ENCODE measurements at places on chromosomes 2 and 18. TPM values are rescaled to one million over a fixed set of nuclear protein-coding genes. Genes with fewer than 3 reads are reported as not detected.

DNA sequence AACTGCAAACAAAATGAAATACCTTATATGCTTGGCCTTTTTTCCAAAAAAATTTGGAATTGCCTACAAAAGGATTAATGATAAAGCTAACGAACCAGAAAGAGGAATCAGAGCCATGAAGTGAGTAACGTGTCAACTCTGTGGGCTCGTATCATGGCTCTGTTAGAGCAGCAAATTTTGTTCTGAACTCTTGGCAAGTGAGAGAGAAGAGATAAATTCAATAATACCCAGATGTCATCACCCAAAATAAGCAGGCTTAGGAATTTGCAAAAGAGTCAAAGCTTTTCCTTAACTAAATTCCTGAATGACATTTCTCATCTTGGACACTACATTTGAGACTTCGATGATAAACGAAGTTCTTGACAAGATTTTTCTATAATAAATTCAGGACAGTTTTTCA is 4.4 kb downstream of the TXNDC2 start:
- no peak overlapping the region for H3K4me3 ChIP-seq
- DNase-seq: no peak
- H3K27me3 ChIP-seq: peaks cover 3% of the 10 kb centered on the region
- H3K27ac ChIP-seq: no peak overlapping the region
- H3K36me3 ChIP-seq: no peaks in the 10 kb centered on the region
- no peaks in the 10 kb centered on the region for H3K4me1 ChIP-seq

- no peak overlapping the region for H3K27ac ChIP-seq
- H3K4me1 ChIP-seq: no peaks in the 10 kb centered on the region
- DNase-seq: no peak
- H3K4me3 ChIP-seq: no peak overlapping the region
- no peaks in the 10 kb centered on the region for H3K36me3 ChIP-seq
Observed at GRCh38 chr18:50104421-50104820, 90.5 kb downstream of the MYO5B start.

GRCh38 chr2:180646756-180647155 is 333.6 kb upstream of the UBE2E3 start:
- H3K27ac ChIP-seq: no peak overlapping the region
- no peak for DNase-seq
- H3K36me3 ChIP-seq: no peaks in the 10 kb centered on the region

GRCh38 chr2:233418761-233419546 is 64.7 kb downstream of the DGKD start:
- no peak overlapping the region for H3K4me3 ChIP-seq
- DNase-seq: no peak
- no peaks in the 10 kb centered on the region for H3K36me3 ChIP-seq
- no peak overlapping the region for H3K27ac ChIP-seq

DNA sequence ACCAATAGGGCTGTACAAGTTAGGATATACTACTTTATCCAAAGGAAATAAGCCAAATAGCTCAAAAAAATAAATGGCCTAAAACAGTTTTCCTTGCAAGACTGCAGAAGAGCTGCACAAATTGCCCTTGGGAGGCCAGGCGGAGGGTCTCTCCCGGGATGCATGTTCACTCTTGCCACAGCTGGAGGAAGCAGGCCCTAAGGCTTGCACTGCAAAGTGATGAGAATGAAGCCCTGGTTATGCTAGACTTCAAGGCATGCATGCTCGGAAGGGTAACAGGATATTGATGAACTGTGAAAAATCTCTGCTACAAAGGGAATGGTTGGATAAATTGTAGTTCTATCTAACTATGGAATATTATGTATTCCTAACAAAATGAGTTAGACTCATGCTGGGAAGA is 27.5 kb upstream of the LDLRAD4 start:
- H3K4me3 ChIP-seq: no peak overlapping the region
- DNase-seq: no peak
- H3K27me3 ChIP-seq: no peaks in the 10 kb centered on the region
- H3K4me1 ChIP-seq: no peaks in the 10 kb centered on the region
- no peak overlapping the region for H3K27ac ChIP-seq
- H3K36me3 ChIP-seq: no peaks in the 10 kb centered on the region

DNA sequence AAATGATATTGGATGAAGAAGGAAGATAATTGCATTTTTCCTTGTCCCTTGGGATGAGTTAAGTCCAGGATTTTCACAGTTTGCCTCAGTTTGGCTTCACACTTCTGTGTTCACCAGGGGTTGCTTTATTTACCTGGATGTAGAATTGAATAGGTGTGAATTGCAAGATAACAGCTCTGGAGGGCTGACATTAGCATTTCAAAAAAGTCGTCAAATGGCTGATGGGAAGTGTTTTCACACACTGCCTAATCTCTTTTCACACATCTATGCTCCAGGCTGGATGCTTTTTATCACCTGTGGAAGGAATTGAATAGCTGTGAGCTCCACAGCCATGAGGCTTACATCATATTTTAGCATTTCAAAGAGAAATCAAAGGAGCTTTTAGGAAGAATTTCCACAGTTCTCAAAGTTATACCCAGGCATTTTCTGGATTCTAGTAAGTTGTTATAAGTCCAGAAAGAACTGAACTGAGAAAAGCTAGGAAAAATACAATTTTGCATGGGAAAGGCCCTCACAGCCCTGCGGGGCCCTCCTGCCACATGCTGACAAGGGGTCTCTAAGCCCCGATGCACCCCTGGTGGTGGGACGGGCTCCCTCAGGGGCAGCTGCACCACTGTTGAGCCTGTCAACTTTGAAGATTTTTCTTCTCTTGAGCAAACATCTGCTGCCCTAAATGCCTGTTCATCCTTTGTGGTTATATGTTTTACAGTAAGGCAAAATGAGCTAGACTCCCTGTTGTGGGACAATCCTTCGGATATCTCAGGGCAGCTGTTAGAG is 43.9 kb downstream of the TEX51 start:
- no peak overlapping the region for H3K27ac ChIP-seq
- H3K36me3 ChIP-seq: no peaks in the 10 kb centered on the region
- H3K27me3 ChIP-seq: no peaks in the 10 kb centered on the region
- H3K4me3 ChIP-seq: peak overlapping the region; percentile 64

DNA sequence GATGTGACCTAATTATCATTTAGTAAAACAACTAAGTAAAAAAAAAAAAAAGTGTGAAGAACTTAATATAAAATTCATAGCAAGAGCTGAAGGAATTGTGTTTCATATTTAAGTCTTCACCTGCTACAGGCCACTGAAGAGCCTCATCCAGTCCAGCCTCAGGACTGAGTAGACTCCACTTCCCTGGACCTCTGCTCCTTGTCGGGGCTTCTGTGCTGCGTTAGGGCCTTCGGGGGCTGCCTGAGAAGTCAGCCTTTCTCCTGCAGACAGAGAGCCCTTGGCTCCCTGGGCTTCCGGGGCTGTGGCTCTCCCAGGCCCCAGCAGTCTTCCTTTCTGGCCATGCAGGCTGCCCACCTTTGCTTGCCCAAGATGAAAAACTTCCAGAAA is 95.5 kb downstream of the MTCL1 start:
- H3K4me3 ChIP-seq: no peak overlapping the region
- peaks cover 17% of the 10 kb centered on the region for H3K4me1 ChIP-seq
- no peaks in the 10 kb centered on the region for H3K36me3 ChIP-seq
- peaks cover 36% of the 10 kb centered on the region for H3K27me3 ChIP-seq

- H3K27ac ChIP-seq: peak overlapping the region; percentile 99
- H3K4me3 ChIP-seq: peak overlapping the region; percentile 96
- H3K27me3 ChIP-seq: no peaks in the 10 kb centered on the region
- no peaks in the 10 kb centered on the region for H3K4me1 ChIP-seq
- H3K36me3 ChIP-seq: peaks cover 34% of the 10 kb centered on the region
- DNase-seq: peak; percentile 87
Observed at GRCh38 chr2:202032846-202033316, 774 bp upstream of the FZD7 start.

DNA sequence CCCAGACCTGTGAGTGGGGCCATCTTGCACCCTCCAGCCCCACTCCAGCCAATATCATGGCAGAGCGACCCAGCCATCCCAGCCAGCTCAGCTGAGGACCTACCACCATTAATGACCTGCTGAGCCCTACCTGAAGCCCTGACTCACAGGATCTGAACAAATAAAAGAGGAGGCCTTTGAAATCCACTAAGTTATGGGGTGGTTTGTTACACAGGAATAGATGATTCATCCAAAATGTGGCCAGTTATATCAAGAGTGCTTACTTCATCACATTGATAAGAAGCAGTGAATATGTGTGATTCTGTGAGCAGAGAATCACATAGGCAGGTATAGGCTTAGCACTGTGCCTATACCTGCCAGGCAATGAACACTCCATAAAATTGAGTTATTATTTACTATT is 34.7 kb upstream of the FAM124B start:
- no peak overlapping the region for H3K4me3 ChIP-seq
- H3K4me1 ChIP-seq: no peaks in the 10 kb centered on the region
- no peak overlapping the region for H3K27ac ChIP-seq
- H3K36me3 ChIP-seq: no peaks in the 10 kb centered on the region
- DNase-seq: no peak

- H3K4me3 ChIP-seq: no peak overlapping the region
- no peak overlapping the region for H3K27ac ChIP-seq
- no peaks in the 10 kb centered on the region for H3K36me3 ChIP-seq
- no peaks in the 10 kb centered on the region for H3K4me1 ChIP-seq
- no peaks in the 10 kb centered on the region for H3K27me3 ChIP-seq
Observed at GRCh38 chr2:157895531-157895930, 19.4 kb upstream of the ACVR1 start.

GRCh38 chr2:45131587-45131986 is 122.3 kb upstream of the SIX2 start:
- no peak overlapping the region for H3K4me3 ChIP-seq
- H3K4me1 ChIP-seq: no peaks in the 10 kb centered on the region
- DNase-seq: no peak
- peaks cover 13% of the 10 kb centered on the region for H3K27me3 ChIP-seq
- H3K36me3 ChIP-seq: no peaks in the 10 kb centered on the region
- no peak overlapping the region for H3K27ac ChIP-seq

GRCh38 chr2:143623231-143623908 is 494.2 kb downstream of the ARHGAP15 start:
- no peak for DNase-seq
- no peaks in the 10 kb centered on the region for H3K4me1 ChIP-seq
- no peaks in the 10 kb centered on the region for H3K27me3 ChIP-seq
- H3K36me3 ChIP-seq: no peaks in the 10 kb centered on the region

DNA sequence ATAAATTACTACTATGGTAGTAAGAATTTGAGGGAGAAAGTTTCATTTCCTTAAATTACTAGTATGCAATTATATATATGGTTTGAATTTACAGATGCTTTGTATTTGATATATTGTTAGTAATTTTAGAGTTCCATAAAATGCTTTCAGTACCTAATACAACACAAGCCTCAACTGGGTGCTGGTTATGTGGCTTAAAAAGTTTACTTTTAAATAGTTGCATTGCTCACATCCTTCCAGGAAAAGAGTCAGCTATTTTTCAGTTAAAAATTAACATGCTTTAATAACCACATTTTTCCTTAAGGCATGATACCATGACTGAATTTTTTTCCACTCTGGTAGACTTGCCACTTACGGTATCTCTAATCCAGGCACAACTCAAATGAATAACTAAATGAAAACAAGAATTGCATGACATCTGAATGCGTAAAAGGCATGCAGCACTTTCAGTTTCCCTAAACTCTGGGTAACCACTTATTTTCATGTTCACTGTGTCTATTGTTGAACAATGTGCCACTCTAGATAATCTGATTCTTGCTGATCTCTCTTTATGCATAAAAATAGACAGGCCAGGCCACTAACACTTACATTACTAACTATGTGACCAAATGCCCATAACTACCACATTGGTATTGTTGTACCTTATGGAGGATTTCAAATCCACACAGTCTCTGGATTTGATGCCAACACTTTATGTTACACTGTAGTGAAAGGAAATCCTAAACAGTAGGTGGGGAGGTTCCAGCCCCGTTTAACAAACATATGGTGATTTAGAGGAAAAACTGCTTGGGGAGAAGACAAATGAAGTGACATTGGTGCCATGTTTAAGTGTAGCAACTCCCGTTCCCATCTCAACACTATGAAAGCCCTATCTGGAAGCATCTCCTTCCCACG is 35.5 kb upstream of the SLC35F5 start:
- H3K27ac ChIP-seq: no peak overlapping the region
- H3K4me3 ChIP-seq: no peak overlapping the region
- H3K36me3 ChIP-seq: no peaks in the 10 kb centered on the region
- H3K4me1 ChIP-seq: no peaks in the 10 kb centered on the region

GRCh38 chr2:149612122-149612521 is 24.5 kb upstream of the MMADHC start:
- no peaks in the 10 kb centered on the region for H3K36me3 ChIP-seq
- H3K27ac ChIP-seq: no peak overlapping the region
- H3K4me1 ChIP-seq: no peaks in the 10 kb centered on the region
- H3K4me3 ChIP-seq: no peak overlapping the region

DNA sequence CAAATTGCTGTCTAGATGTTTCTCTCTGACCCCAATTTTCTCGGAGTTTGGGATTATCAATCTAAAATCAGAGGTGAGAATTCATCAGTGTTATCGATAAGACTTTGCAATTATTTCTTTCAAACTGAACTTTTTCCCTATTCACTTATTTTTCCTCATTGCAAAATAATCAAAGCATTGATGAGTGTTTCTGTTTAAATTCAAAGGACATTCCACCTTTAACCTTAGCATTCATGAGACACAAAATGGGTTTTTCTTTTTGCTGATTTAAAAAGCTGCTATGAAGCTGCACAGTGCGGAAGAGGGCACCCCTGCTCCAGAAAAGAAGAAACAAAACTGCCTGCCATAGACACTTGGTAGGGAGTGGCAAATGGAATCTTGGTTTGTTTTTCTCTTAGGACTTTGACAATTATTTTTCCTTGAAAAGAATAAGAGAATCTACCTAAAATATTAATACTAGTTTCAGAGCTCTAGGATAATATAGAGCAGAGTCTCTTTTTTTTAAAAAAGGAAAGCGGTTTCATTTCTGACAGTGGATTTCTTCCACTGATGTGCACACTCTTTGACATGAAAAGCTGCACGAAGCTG is 203.4 kb downstream of the TGIF1 start:
- peaks cover 12% of the 10 kb centered on the region for H3K4me1 ChIP-seq
- H3K4me3 ChIP-seq: no peak overlapping the region
- no peaks in the 10 kb centered on the region for H3K36me3 ChIP-seq
- no peak overlapping the region for H3K27ac ChIP-seq
- H3K27me3 ChIP-seq: no peaks in the 10 kb centered on the region
- DNase-seq: peak; percentile 15

- no peak overlapping the region for H3K27ac ChIP-seq
- H3K4me3 ChIP-seq: no peak overlapping the region
- H3K36me3 ChIP-seq: no peaks in the 10 kb centered on the region
- no peak for DNase-seq
Observed at GRCh38 chr18:43442571-43442970, 165.3 kb upstream of the SYT4 start.

Gene NOL4
- total RNA-seq: 7.0 TPM

Gene EIF2B4
- total RNA-seq: 56.7 TPM

Gene XDH
- total RNA-seq: 3.6 TPM

Gene ALK
- total RNA-seq: 0.35 TPM

Gene ERFE
- 0.50 TPM for total RNA-seq

Gene VPS4B
- 44.7 TPM for total RNA-seq

Gene CELF4
- total RNA-seq: 6.7 TPM

Gene IL1R2
- total RNA-seq: 1.1 TPM

Gene TMEM247
- total RNA-seq: not detected

Gene MAP4K4
- total RNA-seq: 142 TPM

Gene MARCO
- not detected for total RNA-seq

All from endodermal cell (in vitro differentiated cells).